Astrocyte of the hippocampus (primary cell): ENCODE measurements at places on chromosomes 3 and 15.

- no peak for DNase-seq
Measured at GRCh38 chr3:184496933-184497332, 64.7 kb upstream of the EPHB3 start.

GRCh38 chr3:181915551-181915950 lies 203.8 kb downstream of the SOX2 start:
- DNase-seq: no peak

- no peak for DNase-seq
Measured at GRCh38 chr15:60124460-60125070, 120.5 kb downstream of the FOXB1 start.

DNA sequence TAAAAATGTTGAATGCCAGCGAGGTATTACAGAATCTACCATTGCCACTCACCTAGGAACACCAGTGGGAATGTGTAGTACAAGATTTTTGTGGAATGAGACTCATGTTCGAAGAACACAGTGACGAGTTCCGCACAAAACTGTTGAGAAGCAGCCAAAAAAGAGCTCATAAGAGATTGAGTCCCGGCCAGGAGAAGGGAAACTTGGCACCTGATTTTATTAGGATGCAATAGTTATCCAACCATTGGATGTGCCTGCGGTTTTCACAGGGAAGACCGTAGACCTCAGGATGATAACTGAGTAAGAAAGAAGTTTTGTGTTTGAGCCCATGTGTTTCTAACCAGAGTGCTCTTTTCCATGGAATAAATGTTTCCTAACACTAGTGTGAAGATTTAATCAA lies 88.9 kb downstream of the PTPRG start:
- peak; percentile 44 for DNase-seq

DNA sequence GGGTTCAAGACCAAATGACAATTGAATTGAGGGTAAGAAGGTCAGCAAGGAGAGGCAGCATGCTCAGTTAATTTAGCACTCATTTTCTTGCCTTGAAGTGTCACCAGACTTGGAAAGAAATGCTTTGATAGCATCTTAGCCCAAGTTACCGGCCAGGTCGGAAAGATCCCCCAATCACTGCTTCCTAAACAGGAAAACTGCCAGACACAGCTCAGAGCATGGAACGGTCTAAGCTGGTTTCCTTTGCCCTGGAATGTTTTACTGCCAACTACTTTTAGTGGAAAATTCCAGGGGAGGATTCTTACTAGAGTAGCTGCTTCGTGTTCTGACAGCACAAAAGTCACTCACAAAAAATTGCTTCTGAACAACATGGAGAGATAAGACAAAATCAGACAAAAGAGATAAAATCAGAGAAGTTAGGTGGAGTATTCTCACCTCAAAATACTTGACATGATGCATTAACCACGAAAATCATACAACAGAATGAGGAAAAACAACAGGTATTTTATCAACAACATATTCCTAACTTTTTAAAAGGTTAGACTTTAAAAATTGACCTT lies 65.5 kb downstream of the CCR4 start:
- no peak for DNase-seq

DNA sequence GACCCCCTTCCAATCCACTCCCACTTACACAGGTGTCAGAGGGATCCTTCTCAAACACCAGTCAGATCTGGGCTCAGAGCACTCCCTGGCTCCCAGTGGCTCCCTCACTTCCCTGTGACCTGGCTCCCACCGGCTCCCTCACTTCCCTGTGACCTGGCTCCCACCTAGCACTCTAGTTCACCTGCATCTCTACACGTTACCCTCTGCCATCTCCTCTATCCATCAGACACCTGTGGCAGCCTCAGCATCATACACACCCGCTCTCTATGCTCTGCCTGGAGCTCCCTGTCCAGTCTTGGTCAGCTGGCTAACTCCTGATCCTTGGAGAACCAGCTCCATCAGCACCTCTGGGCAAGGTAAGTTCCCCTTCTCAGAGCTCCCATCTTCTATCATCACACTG lies 5.6 kb downstream of the RPP25 start:
- DNase-seq: no peak
